ENCODE measurements at places on chromosomes 6 and 20. TPM values are rescaled to one million over a fixed set of nuclear protein-coding genes. Genes with fewer than 3 reads are reported as not detected.

- peak; percentile 71 for DNase-seq
Measured at GRCh38 chr6:72580281-72580940, 41.5 kb upstream of the KCNQ5 start.

- no peak for DNase-seq
Measured at GRCh38 chr6:5351552-5352210, 90.4 kb downstream of the FARS2 start.

GRCh38 chr6:15623276-15624116 lies 39.3 kb downstream of the DTNBP1 start:
- DNase-seq, result peak; percentile 48

GRCh38 chr6:113585246-113585645 lies 271.9 kb upstream of the MARCKS start:
- DNase-seq, result no peak

DNA sequence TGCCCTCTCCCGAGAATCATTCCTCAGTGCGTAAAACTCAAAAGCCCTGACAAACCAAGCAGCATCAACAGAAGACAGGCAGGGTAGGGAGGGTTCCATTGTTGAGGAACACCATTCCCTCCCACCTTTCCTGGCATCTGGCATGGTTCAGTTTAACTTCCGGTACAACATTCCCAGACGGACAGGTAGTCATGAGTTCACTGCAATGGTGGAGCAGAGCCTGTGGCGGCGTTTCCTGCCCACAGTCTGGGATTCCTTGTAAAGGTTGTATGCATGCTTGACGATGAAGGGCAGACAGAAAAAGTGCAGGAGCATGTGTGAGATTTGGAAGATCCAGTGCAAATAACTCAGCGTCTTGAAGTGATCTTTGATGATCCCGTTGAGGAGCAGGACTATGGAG lies 42.3 kb downstream of the PIM1 start:
- DNase-seq, result no peak

DNA sequence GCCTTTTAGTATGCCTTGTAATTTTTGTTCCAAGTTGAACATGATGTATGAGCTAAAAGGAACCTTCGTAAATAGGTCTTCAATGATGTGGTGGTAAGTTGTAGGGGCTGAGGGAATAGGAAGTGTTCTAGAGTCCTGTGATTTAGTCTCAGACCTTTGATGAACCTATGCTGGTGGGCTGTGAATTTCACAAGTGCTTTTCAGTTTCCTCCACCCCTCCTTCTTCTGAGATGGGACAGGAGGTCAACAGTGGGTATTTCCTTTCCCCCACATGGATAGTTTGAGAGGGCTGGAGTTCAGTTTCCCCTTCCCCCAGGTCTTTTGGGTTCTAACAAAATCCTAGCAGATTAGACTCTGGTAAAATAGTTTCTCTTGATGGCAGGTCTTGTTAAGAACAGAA lies 121.0 kb upstream of the ATXN1 start:
- no peak for DNase-seq

- DNase-seq, result no peak
Measured at GRCh38 chr6:33925210-33925609, 121.4 kb upstream of the MLN start.

The GLP1R gene
- 0.42 TPM for polyA plus RNA-seq

The SOX18 gene
- polyA plus RNA-seq, result not detected

The VWA7 gene
- 0.75 TPM for polyA plus RNA-seq

The ELOVL2 gene
- 1.2 TPM for polyA plus RNA-seq

The AKAP12 gene
- 120 TPM for polyA plus RNA-seq
